ENCODE measurements at places on chromosomes 2 and 18.

DNA sequence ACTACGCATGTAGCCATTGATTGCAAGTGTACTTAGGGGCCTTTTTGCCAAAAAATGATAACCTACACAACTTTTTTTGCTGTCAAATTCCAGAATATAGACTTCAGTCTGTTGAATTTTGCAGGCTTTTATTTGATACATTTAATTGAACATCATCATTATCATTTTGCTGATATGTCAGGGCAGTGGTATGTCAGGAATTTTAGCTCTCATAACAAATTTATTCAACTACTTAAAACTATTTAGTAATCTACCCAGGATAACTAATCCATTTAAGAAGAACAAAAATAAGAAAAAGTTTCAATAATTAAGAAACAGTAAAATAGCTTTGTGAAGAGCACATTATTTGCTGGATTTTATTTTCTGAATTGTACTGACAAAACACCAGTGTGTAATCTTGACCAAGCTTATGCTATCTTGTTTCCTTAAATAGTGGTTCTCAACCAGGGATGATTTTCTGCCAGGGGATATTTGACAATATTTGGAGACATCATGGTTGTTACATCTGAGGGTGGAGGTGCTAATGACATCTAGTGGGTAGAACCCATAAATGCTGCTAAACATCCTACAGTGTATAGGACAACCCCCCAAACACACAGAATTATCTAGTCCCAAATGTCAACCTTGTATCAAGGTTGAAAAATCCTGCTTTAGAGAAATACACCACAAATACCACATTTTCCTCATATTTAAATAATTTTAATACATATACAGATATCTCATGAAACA lies 12.1 kb upstream of the TTN start:
- DNase-seq: no peak

- no peak for DNase-seq
These were observed 62.0 kb downstream of the INSIG2 start for GRCh38 chr2:118150294-118150693.

DNA sequence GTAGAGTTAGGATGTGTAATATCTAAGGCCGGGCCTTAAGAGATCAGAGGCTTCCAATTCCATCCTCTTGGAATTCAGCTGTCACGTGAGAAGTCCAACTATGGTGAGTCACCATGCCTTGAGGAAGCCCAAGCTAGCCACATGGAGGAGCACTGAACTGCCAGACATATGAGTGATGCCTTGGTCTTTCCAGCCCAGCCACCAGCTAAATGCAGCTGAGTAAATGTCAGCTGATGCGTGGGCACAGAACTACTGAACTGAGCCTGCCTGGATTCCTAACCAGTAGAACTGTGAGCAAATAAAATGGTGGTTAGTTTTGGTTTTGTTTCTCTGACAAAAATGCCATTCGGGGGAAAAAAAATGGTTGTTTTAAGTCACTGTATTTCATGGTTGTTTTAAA lies 153.7 kb upstream of the SERTAD2 start:
- DNase-seq: no peak

DNA sequence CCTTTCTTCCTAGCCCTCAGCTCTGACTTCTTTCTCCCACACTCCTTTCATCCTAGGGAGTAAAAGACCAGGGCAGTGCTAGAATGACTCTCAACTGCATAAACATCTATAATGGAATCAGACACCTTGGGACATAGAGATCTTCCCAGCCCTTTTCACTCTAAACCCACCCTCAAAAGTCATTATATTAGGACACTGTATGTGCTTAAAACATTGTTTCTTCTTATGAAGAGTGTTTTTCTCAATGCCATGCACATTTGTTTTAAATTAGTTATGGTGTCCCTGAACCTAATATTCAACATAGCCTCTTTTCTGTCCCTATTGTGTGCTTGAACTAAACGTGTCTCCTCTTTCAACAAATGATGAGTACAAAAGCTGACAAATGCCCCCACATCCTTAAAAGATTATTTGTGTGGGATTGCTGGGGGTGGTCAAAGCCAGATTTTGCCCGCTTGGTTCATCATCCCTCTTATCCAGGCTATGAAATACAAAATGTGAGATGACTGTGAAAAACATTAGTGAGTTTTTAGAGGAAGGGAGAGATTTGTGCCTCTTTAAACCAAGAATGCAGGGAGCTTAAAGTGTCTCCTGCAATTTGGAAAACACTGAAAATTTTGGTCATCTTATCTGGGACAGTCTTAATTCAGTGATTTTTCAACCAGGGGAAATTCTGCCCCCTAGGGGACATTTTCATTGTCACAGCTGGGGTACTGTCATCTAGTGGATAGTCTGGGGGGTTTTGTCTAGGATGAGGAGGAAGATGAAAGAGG lies 29.0 kb downstream of the SERPINB5 start:
- DNase-seq: no peak

DNA sequence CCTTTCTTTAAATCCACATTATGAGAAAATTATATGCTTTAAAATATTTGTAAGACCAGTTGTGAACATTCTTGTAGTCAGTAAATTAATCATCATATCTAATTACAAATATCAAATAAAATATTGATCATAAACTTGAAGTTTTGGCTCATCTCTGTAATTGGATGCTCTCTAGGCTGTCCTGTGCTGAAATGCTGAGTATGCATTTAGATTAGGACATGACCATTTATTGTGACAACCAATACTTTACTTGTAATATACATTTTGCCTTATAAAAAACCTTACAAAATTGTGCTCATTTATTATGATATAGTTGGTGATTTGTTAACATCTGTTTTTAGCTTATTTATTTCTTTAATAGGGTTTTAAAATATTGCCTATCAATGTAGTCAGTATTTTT lies 116.1 kb upstream of the DOCK10 start:
- DNase-seq: no peak
